ENCODE measurements at places on chromosomes 3 and 15.

GRCh38 chr15:72249142-72249810 lies 18.3 kb upstream of the PKM start:
- DNase-seq: no peak

- no peak for DNase-seq
Measured at GRCh38 chr15:99157456-99157855, 52.6 kb downstream of the SYNM start.

DNA sequence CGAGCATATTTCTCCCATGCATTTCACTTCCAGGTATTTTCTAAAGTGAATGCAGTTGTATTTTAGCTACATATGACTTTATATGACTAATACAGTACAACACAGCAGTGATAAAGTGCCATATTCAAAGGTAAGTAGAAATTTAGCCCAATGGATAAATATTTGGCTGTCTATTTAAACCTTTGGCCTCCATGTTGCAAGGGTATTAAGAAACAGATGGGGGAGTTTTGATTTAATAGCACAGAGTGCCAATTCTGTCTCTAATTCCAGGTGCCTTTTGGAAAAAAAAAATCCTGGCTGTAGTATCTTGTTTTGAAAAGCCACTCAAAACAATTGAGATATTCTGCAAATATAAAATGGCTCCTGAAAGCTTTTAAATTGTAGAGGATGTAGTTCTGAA lies 44.9 kb upstream of the SGO1 start:
- DNase-seq: no peak

- no peak for DNase-seq
Measured at GRCh38 chr3:177174607-177175170, 22.6 kb downstream of the TBL1XR1 start.

GRCh38 chr15:63156755-63157117 lies 541 bp downstream of the RPS27L start:
- peak; percentile 56 for DNase-seq
